ENCODE measurements at places on chromosomes 6 and 20.

DNA sequence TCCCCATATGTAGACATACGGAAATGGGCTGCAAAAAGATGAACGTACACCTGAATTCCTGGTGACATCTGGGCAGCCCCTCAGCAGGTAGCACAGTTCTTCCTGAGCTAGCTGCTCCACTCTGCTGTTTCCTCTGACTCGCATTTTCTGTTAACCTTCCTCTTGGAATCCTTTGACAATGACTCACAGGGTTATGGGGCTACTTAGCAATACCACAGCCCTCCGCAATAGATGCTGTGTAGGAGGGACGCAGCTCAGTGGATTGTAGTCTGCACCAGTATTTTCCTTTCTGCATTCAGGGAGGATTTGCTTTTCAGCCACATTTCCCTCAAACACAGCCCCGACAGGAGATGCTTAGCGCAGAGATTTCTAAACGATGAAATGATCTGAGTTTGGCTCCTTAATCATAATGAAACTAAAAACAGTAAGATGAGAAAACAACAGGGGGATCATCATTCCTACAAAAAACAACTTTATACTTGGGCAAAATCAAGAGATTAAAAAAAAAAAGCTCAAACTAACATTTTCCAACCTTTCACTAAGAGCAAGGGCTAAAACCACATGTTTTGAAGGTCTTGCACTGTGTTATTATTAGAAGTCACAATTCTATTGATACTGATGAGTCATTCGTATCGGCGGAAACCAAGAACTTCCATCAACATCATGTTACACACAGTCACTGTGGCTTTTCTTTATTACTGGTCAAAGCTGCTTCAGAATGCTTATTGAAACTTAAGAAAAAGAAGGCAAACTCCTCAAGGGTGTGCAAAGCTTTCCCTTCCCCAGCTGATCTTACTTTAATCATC is 12.2 kb downstream of the BACH2 start:
- DNase-seq, result no peak

- DNase-seq, result no peak
Measured at GRCh38 chr6:56889492-56889891, 65.4 kb upstream of the BEND6 start.

DNA sequence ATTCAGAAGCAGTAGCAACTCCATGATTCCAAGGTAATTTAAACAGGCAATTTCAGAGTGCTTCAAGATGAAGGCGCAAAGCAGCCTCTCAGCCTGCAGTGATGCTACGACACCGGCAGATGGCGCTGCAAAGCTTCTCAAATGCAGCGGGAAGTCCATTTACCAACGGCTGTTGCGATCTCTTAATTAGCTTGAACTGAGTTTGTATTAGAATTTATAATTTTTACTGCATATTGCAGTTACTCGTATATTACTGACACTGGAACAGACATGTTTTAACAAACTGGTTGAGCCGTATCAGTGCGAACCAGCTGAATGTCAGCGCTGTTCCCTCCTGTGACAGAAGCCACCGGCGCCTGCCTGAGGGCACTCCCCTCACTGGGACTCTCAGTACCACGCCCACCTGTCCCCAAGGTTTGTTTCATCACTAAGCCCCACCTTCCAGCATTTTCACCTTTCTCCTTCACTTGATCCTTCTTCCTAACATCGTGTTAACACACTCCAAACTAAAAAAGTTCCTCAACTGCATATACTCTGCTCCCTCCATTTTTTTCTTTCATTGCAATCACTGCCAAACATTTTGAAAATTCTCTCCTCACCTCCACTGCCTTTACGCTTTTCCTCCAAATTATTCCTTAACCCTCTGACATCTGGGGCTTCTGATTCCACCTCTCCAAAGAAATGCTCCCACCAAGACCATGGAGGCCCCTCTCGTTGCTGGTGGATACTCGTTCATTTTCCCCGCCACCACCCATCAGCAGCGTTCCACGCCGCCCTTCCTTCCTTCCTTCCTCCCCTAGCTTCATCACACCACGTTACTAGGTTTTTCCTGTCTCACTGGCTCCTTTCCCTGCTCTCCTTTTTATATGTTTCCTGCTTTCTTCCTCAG is 14.5 kb downstream of the GNL1 start:
- DNase-seq, result no peak

GRCh38 chr6:38901802-38902522 is 146.6 kb upstream of the GLP1R start:
- no peak for DNase-seq

DNA sequence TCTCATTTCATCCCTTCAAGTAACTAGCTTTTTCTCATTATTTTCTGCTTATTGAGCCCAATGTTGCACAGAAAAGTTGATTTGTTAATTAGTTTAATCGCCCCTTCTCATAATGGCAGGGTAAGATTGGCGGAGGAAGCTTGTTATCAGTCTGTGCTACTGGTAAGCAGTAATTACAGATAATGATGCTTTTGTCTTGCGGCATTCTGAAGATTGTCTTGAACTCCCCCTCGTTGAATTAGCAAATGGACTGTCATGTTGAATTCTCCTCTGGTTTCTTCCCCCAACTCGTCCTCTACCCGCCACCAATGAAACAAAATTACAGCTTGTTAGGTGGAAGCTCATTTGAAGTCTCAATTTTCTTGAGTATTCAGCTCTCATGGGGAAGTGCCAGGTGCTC is 39.4 kb downstream of the PRDM13 start:
- DNase-seq, result no peak

DNA sequence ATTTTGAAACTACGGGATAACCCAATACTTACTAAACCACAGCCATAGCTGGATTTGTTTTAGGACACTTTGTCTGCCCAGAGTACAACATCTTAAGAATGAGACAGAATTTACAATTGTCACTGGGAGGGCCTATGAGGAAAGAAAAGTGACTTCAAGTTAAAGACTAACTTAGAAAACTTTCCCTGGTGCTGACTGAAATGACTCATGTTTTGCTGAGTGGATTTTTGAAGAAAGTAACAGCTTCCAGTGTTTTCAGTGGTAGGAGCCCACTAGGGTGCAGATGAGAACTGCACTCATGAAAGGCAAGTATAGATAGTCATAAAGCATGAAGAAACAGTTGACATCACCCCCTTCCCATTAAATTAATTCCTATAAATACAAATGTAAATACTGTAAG is 988.2 kb upstream of the MAP3K7 start:
- no peak for DNase-seq

DNA sequence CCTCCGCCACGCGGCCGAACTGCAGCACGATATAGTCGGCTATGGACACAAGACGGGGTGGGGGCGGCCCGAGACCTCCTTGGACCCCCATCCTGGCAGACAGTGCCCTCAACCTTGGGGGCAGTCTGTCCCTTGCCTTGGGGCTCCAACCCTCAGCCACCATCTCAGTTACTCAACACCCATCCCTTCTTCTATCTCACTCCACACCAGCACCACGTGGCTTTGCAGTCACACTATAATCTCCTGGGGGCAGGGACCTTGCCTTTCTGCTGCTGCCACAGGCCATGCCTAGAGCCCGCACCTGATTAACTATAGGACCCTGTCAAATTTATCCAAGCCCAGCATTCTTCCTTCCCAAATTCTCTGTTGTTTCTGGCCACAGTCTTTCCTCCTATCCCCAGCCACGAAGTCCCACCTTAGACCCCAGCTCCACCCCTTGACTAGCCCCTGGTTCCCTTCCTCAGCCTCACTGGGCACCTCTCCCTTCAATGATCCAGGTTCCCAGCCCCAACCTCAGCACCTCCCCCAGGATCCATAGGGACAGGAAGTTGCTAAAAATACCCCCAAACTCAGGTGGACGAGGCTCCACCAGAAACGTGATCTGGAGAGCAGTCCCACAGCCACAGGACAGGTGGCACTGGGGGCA is 1.7 kb upstream of the TEAD3 start:
- DNase-seq, result no peak

Data from SIG-M5 (cell line).